K562 (cell line): ENCODE measurements at places on chromosomes 11 and 22. TPM values are rescaled to one million over a fixed set of nuclear protein-coding genes. Genes with fewer than 3 reads are reported as not detected.

The ARHGAP8 gene
- total RNA-seq, result 1.5 and 2.2 TPM in 2 replicates

The CRYBB1 gene
- 0.16 and 0.22 TPM in 2 replicates for total RNA-seq

DNA sequence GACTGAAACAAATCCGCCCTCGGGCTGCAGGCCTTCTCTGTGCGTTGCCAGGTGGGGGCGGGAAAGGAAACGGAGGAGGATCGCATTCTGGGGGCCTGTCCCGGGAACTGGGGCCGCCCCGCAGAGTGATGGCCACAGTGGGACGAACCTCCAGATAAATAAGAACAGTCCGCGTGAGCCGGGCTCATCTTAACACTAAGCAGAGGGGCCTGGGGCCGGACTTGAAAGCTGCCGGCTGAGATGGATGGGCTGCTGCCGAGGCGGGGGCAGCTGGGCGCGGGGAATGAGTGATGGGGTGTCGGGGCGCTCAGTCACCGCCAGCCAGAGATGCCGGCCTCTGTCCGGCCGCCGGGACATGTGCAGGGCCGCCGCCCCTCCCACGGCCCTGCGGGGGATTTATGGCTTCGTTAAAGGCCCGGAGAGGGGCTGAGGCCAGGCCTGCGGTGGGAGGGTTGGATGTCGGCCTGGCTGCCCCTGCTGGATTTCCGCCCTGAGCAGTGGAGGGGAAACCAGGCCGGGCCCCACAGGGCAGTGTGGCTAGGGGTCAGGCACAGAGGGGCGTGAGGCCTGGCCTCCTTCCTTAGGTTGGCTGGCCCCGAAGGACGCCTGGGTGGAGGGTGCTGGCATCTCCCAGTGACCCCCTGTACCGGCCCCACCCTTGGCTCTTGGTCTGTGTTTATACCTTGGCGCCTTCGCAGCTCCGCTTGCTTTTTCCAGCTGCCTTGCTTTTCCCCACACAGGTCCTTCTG is 45.3 kb upstream of the CD82 start:
- peaks cover 20% of the 10 kb centered on the region for H3K4me1 ChIP-seq
- no peaks in the 10 kb centered on the region for H3K36me3 ChIP-seq
- DNase-seq, result no peak
- no peak overlapping the region for H3K4me3 ChIP-seq

DNA sequence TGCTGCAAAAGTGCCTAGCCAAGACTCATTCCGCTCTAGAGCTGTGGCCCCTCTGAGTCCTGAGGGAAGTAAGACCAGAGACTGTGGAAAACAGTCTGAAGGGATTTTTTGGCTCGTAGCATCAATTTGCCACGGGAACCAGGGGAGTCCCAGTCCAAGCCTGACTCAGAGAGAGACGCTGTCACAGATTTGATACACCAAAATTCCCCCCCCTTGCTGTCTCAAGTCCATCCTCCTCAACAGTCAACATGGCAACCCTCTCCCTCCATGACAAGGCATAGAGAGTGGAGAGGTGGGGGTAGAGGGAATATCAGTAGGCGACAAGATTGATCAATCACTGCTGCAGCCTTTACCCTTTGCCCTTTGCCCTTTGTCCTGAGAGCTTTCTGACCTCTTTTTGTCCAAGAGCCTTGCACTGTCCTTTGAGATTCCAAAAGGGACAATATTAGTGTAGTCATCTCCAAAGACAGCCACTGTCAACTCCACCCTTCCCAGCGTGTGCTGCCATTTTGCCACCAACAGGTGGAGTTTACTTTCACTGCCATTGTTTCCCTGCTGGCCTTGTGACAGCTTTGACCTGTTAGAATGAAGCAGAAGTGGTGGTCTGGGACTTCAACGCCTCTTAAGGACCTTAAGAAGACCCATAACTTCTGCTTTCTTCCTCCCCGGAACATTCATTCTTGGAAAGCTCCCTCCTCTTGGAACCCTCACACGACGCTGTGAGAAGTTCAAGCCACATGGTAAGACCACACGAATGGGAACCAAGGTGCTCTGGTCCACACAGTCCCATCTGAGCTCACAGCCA is 7.3 kb downstream of the SLC15A3 start:
- H3K36me3 ChIP-seq, result no peaks in the 10 kb centered on the region
- no peak overlapping the region for H3K4me3 ChIP-seq
- DNase-seq, result peak; percentile 60
- peaks cover 41% of the 10 kb centered on the region for H3K27me3 ChIP-seq
- no peak overlapping the region for H3K27ac ChIP-seq

DNA sequence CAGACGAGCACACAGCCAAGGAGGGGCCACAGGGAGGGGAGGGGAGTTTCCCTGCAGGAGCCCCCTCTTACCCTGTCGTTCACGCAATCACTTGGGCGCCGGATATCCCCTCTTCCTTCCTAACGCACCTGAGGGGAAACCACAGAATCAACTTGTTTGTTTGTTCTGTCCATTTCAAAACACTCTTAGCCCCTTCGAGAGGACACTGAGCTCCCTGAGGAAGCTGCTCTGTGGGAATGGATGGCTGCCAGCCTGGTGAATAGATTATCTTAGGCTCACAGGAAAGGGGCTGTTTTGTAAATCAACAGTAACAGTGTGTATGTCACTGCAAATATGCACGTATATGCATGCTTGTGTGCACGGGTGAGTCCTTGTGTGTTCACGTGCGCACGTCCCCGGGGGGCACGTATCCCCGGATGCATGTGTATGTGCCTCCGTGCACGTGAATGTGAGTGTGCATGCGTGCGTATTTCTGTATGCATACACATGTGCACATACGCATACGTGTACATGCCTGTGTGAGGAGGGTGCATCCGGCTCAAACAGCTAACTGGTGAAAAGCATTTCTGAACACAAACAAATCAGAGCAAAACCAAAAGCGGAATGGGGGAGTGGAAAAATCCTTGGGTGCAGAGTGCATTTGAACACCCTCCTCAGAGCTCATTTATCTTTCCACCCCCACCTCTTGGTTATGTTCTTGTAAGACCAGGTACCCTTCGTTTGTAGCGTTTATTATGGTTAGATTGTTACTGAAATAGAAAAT is 7.2 kb downstream of the ARSA start:
- H3K36me3 ChIP-seq, result no peaks in the 10 kb centered on the region
- H3K4me1 ChIP-seq, result peaks cover 12% of the 10 kb centered on the region
- no peaks in the 10 kb centered on the region for H3K27me3 ChIP-seq
- no peak overlapping the region for H3K27ac ChIP-seq

GRCh38 chr11:86514453-86514852 is 139.8 kb downstream of the CCDC81 start:
- H3K27ac ChIP-seq, result no peak overlapping the region
- H3K4me3 ChIP-seq, result no peak overlapping the region
- H3K36me3 ChIP-seq, result no peaks in the 10 kb centered on the region
- H3K27me3 ChIP-seq, result no peaks in the 10 kb centered on the region
- H3K4me1 ChIP-seq, result peaks cover 38% of the 10 kb centered on the region
- DNase-seq, result no peak

- no peaks in the 10 kb centered on the region for H3K27me3 ChIP-seq
- no peak overlapping the region for H3K27ac ChIP-seq
- no peak overlapping the region for H3K4me3 ChIP-seq
- no peaks in the 10 kb centered on the region for H3K36me3 ChIP-seq
These were observed 38.6 kb downstream of the PARVG start for GRCh38 chr22:44219101-44219870.

DNA sequence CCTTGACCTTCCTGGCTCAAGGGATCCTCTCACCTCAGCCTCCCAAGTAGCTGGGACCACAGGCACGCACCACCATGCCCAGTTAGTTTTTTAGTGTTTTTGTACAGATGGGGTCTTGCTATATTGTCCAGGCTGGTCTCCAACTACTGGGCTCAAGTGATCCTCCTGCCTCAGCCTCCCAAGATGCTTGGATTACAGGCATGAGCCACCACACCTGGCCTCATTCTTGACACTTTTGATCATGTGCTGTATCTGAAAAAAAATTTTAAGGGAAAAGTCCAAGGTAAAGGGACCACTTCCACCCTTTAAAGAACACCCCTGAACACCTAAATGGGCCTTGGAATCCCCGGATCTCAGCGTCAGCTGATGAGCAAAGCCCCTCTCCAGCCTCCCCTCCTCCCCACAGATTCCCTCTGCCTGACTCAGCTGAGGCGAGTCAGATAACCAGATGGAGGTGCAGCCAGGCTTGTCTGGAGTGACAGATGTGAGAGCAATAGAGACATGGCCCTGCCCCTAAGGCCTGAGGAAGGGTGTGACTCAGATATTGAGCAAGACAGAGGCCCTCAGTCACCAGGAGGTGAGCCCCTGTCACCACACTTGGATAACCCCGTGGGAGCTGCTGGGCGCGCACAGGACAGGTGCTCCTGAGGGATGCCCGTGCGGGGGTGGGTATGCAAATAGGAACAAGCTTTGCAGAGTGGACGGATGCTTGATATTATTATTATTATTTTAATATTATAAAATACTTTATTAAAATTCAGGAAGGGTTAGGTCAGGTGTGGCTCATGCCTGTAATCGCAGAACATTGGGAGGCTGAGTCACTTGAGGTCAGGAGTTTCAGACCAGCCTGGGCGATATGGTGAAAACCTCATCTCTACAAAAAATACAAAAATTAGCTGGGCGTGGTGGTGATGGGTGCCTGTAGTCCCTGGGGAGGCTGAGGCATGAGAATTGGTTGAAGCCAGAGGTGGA is 5.0 kb upstream of the CCDC88B start:
- no peaks in the 10 kb centered on the region for H3K27me3 ChIP-seq
- H3K36me3 ChIP-seq, result no peaks in the 10 kb centered on the region; the same call in 2 of the 3 replicates
- peak; percentile 98 for DNase-seq
